ENCODE measurements at places on chromosomes 3 and 15. TPM values are rescaled to one million over a fixed set of nuclear protein-coding genes. Genes with fewer than 3 reads are reported as not detected.
A peak's percentile ranks its signal among the peaks of the same experiment; 100 is the strongest.

CPN2 gene
- total RNA-seq, result not detected

- H3K27ac ChIP-seq, result no peak overlapping the region
- H3K4me3 ChIP-seq, result no peak overlapping the region
- H3K36me3 ChIP-seq, result no peaks in the 10 kb centered on the region
- H3K27me3 ChIP-seq, result no peaks in the 10 kb centered on the region
- peaks cover 15% of the 10 kb centered on the region for H3K4me1 ChIP-seq
These were observed 233.2 kb downstream of the RPLP1 start for GRCh38 chr15:69685512-69686452.

ST8SIA2 gene
- 1.4 TPM for total RNA-seq

DNA sequence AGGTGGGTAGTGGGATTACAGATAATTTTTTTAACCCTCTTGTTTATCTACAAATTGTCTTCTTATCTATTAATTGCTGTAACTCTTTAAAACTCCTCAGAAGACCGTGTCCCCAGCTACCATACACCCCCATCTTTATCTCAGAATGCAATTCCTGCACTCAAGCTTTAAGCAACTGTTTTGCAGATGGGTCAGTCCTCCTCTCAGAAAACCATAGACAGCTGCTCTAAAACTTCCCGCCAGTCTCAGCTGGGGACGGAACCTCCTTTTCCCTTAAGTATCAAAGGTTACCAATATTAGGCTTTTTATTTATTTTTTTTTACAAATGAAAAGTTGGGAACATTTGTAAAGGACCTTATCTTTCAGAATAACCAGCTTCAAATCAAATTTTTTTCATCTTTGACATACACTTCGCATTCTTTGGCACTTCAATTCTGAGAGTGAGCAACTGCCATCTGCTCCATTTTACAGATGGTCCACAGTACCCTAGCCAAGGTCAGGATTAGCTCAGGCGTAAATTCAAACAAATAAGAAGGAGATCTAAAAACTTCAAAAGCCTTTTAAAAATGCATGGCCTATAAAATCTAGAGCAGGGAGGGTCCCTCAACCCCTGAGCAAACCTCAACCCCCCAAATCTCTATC is 1.3 kb downstream of the GATM start:
- no peak overlapping the region for H3K4me3 ChIP-seq
- no peaks in the 10 kb centered on the region for H3K36me3 ChIP-seq
- no peaks in the 10 kb centered on the region for H3K4me1 ChIP-seq
- H3K27me3 ChIP-seq, result peaks cover 48% of the 10 kb centered on the region

DNA sequence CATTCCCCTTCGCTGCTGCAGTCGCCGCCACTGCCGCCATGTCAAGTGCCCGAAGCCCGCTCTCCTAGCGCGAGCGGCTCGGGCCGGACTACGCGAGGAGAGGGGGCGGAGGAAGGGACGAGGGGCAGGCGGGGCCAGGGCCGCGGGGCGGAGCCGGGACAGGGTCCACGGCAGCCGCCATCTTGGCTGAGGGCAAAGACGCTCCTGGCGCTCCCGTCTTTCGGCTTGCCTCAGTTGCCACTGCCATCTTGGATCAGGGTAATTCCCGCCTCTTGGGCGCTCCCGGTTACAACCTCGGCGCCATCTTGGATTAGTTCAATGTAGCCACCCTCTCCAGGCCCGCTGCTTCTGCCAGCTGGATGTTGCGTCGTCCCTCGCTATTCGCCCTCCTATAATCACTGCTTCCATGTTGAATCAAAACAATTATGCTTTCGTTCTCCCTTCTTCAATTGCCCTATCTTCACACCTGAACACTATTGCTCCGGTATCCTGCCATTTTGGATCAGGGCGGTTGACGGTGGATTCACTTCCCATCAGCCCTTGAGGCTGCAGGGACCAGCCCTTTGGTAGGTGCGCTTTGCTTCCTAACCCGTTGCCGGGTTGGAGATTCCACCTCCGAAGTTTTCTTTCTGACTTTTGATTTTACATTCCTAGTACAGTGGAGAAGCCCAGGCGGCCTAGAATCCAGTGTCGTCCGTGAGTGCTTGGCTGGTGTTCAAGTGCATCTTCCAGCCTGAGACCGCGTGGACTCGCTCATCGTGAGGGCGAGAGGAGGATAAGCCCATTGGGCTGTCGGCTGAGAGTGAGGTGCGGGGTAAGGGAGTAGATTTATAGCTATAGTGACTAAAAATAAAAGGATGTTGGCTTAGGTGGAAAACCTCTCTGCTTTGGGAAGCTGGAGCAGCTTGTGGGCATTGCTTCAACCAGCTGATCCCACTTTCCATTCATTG is at the start of gene HACD2:
HACD2 (minus strand) TSS at position 66 of the 950 bp plus-strand sequence; CDS start at position 40, 26 bp downstream.
- H3K4me3 ChIP-seq, result peak within 1 kb of the TSS; percentile 87
- H3K36me3 ChIP-seq, result peaks cover 5% of the 10 kb centered on the region
- H3K27ac ChIP-seq, result peak within 1 kb of the TSS; percentile 86
- H3K27me3 ChIP-seq, result no peaks in the 10 kb centered on the region

VGLL3 gene
- 32.8 TPM for total RNA-seq

LSAMP gene
- 21.9 TPM for total RNA-seq

- peak; percentile 74 for DNase-seq
- peaks cover 6% of the 10 kb centered on the region for H3K4me1 ChIP-seq
- H3K27me3 ChIP-seq, result no peaks in the 10 kb centered on the region
- H3K4me3 ChIP-seq, result no peak overlapping the region
These were observed 47.0 kb downstream of the ZNF609 start for GRCh38 chr15:64507293-64507802.

C3orf49 gene
- total RNA-seq, result not detected

Data from lung (tissue), 17 donors.